ENCODE measurements at places on chromosomes 11 and 22. TPM values are rescaled to one million over a fixed set of nuclear protein-coding genes. Genes with fewer than 3 reads are reported as not detected.
A peak's percentile ranks its signal among the peaks of the same experiment; 100 is the strongest.

Gene GAL3ST3
- total RNA-seq = 0.12 TPM

Gene GANAB
- total RNA-seq = 57.5 TPM

Gene MRGPRE
- not detected for total RNA-seq

Gene BRSK2
- total RNA-seq = 0.24 TPM

Gene DBX1
- total RNA-seq = not detected

Gene NCF4
- total RNA-seq = 2.8 TPM

Gene NXPE2
- total RNA-seq = 0.24 TPM

Gene GRM5
- total RNA-seq = not detected

DNA sequence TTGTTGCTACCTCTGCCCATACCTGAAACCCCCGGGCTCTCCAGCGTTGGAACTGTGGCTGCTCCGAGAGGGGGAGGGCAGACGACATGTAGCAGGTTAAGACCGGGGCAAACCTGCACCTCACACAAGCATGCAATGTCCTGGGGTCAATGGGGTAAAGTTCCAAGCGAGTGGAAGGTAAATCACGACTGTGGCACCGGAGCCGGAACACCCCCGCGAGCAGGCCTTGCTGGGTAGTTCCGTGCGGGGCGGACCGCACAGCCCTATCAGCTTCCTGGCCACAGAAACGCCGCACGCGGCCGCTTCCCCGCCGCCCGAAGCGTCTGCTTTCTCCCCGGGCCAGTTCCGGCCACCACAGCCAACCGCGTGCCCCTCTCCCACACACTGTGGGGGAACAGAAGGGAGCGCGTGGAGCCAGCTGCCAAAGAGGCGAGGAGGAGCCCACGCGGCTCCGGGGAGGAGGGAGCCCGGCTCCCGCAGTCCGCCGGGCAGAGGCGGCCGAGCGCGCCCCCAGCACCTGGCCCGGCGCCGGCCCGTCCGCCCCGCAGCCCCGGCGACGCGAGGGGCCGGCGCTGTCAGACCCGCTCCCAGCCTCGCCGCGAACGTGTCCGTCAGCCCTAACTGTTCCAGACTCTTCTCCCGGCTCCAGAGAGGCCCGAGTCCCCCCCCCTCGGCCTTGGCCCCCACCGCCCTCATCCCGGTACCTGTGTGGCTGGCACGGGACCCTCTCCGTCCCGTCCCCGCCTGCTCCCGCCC, 1.6 kb downstream of the SPTBN2 start:
- no peak for DNase-seq
- no peaks in the 10 kb centered on the region for H3K36me3 ChIP-seq
- H3K4me3 ChIP-seq = peak overlapping the region; percentile 54
- H3K27ac ChIP-seq = no peak overlapping the region
- no peaks in the 10 kb centered on the region for H3K4me1 ChIP-seq
- H3K27me3 ChIP-seq = peaks cover 40% of the 10 kb centered on the region

GRCh38 chr11:132604431-132604830, 927.9 kb downstream of the OPCML start:
- no peak overlapping the region for H3K27ac ChIP-seq
- no peaks in the 10 kb centered on the region for H3K27me3 ChIP-seq
- no peaks in the 10 kb centered on the region for H3K4me1 ChIP-seq
- H3K36me3 ChIP-seq = no peaks in the 10 kb centered on the region
- H3K4me3 ChIP-seq = no peak overlapping the region

DNA sequence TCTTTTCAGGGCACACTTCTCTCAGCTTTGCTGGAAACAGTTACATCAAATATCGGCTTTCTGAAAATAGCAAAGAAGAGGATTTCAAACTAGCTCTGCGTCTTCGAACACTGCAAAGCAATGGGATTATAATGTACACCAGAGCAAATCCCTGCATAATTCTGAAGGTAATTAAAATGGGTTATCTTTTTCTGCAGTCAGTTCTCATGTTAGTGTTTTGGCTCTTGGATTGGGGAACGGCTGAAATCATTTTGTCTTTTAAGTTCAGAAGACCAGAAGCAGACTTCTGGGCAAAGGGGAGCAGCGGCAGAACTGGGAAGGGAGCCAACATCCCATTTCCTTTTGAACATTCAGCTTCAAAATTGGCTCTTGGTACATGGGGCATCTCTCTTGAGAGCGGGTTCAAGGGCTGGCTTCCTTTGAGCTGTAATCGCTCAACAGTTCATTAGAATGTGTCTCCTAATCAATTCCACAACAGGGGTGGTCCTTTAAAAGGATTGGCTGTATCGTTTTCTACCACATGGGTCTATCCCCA, 110.2 kb upstream of the MTNR1B start:
- no peaks in the 10 kb centered on the region for H3K36me3 ChIP-seq
- no peaks in the 10 kb centered on the region for H3K4me1 ChIP-seq
- no peaks in the 10 kb centered on the region for H3K27me3 ChIP-seq
- H3K27ac ChIP-seq = no peak overlapping the region

DNA sequence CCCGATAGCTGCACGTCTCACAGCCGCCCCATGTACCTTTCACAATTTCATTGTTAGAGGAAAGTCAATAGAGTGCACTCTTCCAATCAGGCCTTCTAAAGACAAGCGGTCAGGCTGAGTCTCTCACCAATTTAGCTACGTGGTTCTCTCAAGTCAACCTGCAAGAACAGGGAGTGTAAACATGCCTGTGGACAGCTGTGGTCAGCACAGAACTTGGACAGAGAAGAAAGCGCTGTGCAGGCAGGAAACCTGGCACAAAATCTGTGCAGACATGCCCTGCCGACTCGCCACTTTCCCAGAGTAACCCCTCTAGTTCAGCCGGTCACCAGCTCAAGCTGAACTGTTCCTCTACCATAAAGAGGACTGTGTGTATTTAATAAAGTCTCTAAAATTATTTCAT, 39.5 kb downstream of the CHKA start:
- H3K36me3 ChIP-seq = no peaks in the 10 kb centered on the region
- H3K4me1 ChIP-seq = peaks cover 24% of the 10 kb centered on the region
- H3K27ac ChIP-seq = peak overlapping the region; percentile 38
- H3K27me3 ChIP-seq = no peaks in the 10 kb centered on the region

- no peak overlapping the region for H3K4me3 ChIP-seq
- H3K36me3 ChIP-seq = no peaks in the 10 kb centered on the region
- no peak overlapping the region for H3K27ac ChIP-seq
- peaks cover 48% of the 10 kb centered on the region for H3K4me1 ChIP-seq
These were observed 10.7 kb downstream of the TAB1 start for GRCh38 chr22:39410264-39410663.

DNA sequence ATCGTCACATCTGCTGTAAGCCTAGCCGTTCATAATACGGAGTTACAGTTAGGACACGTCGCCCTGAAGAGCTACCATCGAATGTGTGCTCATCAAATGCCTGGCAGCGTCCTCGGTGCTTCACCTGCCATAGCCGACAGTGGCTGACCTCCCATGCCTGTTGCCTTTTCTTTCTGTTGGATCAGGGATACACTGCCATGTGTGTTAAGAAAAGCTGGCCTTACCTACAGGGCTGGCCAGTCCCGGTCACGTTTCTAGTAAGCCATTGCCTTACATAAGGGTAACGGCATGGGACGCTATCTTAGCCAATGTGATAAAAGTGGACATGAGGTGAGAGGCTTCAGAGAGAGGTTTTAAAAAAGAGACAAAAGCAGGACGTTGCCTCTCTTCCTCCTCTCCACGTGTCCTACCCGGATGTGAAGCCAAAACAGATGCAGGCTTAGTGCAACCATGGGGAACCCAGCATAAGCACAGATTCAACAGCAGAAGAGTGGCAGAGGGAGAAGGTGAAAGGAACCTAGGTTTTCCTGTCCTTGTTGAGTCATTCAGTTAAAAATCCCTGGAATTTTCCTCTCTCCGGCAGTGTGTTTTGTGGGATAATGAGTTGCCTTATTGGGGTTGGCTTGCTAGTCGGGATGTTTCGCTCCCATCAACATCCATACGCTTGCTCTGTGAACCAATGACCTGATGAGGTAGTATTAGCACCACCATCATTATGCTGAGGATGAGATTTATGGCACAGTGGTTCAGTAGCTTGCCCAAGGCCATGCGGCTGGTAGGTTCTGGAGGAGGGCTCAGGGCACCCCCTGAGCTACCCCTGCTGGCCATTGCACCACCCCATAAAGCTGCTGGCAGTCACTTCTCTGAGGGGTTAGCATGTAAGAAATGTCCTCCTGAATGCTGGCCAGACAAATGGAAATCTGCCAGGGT, 67.4 kb upstream of the B3GAT1 start:
- H3K27ac ChIP-seq = no peak overlapping the region
- no peaks in the 10 kb centered on the region for H3K27me3 ChIP-seq
- no peaks in the 10 kb centered on the region for H3K4me1 ChIP-seq
- DNase-seq = no peak
- no peaks in the 10 kb centered on the region for H3K36me3 ChIP-seq

DNA sequence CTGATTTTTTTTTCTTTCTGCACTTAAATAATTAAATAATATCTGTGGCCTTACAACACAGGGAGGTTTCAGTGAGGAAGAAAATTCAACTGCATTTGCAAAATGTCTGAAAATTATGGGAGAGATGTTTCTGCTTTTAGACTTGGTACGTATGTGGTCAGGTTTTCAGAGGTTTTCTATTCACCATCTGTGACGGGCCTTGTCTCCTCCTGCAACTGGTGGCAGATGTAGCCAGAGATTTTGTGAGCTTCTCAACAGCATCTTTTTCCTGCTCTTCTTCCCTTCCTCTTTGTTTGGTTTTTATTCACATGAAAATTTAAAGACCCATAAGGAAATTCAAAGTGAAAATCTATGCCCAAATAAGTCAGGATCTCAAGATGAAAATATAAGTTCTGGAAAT, 38.3 kb downstream of the ZBTB16 start:
- peak; percentile 18 for DNase-seq
- H3K27ac ChIP-seq = peak overlapping the region; percentile 99
- H3K27me3 ChIP-seq = no peaks in the 10 kb centered on the region
- H3K4me1 ChIP-seq = peaks cover 95% of the 10 kb centered on the region
- H3K36me3 ChIP-seq = no peaks in the 10 kb centered on the region

- no peak overlapping the region for H3K27ac ChIP-seq
- no peak for DNase-seq
- no peaks in the 10 kb centered on the region for H3K36me3 ChIP-seq
- no peak overlapping the region for H3K4me3 ChIP-seq
These were observed 384.8 kb downstream of the TENM4 start for GRCh38 chr11:79055856-79056631.

DNA sequence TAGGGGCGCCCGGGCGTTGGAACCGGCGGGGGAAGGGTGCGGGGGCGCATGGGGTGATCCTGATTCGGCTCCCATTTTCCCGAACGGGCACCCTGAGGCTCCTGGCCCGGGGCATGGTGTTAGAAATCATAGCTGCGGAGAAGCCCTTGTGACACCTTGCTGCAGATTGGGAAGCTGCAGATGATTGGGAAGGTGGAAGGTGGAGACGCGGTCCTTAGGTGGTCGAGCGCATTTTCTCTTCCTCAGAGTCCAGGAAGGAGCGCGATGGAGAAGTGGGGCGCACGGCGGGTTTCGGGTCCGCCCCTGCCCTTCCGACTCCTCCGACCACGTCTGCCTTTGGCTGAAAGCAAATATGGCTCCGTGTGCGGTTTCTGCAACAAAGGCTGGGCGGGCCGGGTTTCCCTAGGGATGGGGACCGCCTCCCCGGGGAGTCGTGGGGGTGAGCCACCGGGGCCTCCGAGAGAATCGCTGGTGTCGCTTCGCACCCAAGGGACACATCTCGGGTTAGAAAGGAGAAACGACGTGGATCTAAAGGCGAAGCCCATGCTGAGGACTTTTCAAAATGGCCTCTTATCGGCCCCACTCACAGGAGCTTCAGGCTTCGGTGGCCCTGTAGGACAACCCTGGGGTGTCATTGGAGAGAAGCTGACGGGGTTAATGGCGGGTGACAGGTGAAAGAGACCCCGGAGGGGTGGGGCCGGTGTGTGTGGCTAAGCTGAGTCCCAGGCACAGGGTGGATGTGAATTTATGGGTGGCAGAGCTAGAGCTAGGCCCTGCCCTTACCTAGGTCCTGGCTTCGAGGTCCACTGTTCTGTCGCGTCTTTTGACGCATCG, 707 bp upstream of the FTH1 start:
- peaks cover 56% of the 10 kb centered on the region for H3K4me1 ChIP-seq
- peak overlapping the region; percentile 99 for H3K27ac ChIP-seq
- H3K36me3 ChIP-seq = peaks cover 27% of the 10 kb centered on the region

- no peaks in the 10 kb centered on the region for H3K4me1 ChIP-seq
- H3K27ac ChIP-seq = no peak within 1 kb of the TSS
- no peaks in the 10 kb centered on the region for H3K27me3 ChIP-seq
- H3K36me3 ChIP-seq = no peaks in the 10 kb centered on the region
- no peak for DNase-seq
These were observed at the start of gene TSGA10IP for GRCh38 chr11:65945430-65945911. Gene TSGA10IP, plus strand, starts transcription at chr11:65945480. Its CDS starts 196 bp downstream, at chr11:65945676.

DNA sequence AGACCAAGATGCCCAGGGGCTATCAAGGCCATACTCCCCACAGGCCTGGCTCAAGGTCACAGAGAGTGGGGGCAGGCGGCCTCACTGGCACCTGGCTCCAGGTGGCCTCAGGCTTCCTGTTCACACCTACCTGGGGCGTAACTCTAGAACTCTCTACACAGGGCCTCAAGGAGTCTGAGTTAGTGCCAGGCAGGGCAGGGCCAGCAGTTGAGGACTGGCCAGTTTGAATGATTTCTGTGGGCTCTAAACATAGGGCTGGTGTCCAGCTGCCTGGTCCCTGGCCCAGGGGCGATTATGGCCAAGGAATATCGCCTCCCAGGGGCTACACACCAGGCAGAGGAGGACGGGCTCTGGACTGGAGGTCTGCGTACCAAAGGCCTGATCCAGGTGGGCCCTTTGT, 79.2 kb downstream of the WNT7B start:
- H3K36me3 ChIP-seq = no peaks in the 10 kb centered on the region
- H3K4me1 ChIP-seq = no peaks in the 10 kb centered on the region
- H3K4me3 ChIP-seq = no peak overlapping the region
- no peak for DNase-seq

GRCh38 chr11:14262271-14262846, 96.6 kb downstream of the RRAS2 start:
- H3K27ac ChIP-seq = no peak overlapping the region
- no peaks in the 10 kb centered on the region for H3K27me3 ChIP-seq
- DNase-seq = no peak
- H3K4me1 ChIP-seq = no peaks in the 10 kb centered on the region
- no peak overlapping the region for H3K4me3 ChIP-seq

DNA sequence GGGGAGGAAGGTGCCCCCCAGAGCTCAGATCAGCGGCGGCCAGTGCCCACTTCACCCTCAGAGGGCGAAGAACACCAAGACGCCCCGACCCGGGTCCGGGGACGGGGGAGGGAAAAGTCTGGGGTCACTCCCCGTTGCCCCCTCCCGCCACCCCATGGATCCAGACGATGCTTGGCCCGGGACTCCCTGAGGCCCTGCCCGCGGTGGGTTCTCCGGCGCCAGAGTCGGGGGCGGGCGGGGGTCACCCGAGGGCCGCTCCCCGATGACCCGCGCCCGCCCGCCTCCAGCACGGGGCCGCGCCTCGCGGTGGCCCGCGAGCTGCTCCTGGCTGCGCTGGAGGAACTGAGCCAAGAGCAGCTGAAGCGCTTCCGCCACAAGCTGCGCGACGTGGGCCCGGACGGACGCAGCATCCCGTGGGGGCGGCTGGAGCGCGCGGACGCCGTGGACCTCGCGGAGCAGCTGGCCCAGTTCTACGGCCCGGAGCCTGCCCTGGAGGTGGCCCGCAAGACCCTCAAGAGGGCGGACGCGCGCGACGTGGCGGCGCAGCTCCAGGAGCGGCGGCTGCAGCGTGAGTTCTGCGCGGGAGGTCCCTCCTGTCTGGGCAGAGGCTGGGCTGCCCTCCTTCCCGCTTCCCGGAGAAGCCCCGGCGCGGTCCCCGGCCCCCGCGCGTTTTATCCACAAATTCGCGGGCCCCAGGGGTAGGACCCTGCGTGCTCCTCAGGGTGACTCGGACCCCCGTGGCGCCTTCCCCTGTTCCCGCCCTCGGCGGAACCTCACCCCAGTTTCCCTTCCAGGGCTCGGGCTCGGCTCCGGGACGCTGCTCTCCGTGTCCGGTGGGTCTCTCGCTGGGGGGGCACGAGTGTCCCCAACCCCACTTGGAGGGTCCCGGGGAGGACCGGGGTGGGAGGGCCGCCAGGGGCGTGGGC, 1.1 kb downstream of the NLRP6 start:
- peaks cover 8% of the 10 kb centered on the region for H3K4me1 ChIP-seq
- no peaks in the 10 kb centered on the region for H3K36me3 ChIP-seq
- no peak for DNase-seq
- no peak overlapping the region for H3K27ac ChIP-seq
- H3K4me3 ChIP-seq = no peak overlapping the region

Measured in gastrocnemius medialis (tissue), 4 donors.